PC-3 (cell line): ENCODE measurements at places on chromosomes 7 and 10. TPM values are rescaled to one million over a fixed set of nuclear protein-coding genes. Genes with fewer than 3 reads are reported as not detected.
A peak's percentile ranks its signal among the peaks of the same experiment; 100 is the strongest.

The OPN4 gene
- total RNA-seq = not detected in 2 replicates

DNA sequence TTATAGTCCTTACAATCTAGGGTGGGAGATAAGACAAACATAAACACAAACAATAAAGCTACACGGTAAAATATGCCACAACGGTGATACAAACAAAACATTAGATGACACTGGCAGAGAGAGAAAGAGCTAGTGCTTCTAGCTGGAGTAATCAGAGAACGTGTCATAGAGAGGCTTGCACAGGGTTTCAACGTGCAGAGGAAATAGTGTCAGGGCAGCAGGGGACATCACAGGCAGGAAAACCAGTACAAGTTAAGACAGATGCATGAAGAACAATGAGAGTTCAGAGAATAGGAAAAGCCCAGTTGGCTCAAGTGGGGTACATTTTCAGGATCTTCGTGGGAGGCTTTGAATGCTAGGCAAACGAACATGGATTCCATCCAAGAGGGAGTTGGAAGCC is 91.4 kb downstream of the ZNF438 start:
- no peaks in the 10 kb centered on the region for H3K27me3 ChIP-seq
- no peaks in the 10 kb centered on the region for H3K36me3 ChIP-seq
- H3K27ac ChIP-seq = no peak overlapping the region
- H3K4me1 ChIP-seq = no peaks in the 10 kb centered on the region
- no peak overlapping the region for H3K4me3 ChIP-seq
- DNase-seq = no peak

DNA sequence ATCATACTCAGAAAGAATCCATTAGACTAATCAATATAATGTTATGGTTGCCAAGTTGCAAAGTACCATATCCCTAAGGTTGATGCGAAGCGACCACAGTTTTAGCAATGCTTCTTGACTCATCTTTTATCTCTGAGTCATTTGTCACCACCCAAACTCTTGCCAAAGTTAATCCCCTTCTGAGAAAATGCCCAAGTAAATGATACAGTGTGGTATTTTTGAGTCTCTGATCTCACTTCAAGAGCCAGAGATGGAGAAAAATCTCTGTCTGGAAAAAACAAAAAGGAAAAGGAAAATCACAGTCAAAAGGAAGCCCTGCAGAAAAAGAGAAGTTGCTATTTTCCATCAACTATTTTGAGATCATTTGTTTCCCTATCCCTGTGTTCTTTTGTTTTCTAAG is 26.7 kb upstream of the OTUD1 start:
- no peak overlapping the region for H3K27ac ChIP-seq
- peaks cover 8% of the 10 kb centered on the region; the same call in 1 of the 2 replicates for H3K4me1 ChIP-seq
- H3K27me3 ChIP-seq = no peaks in the 10 kb centered on the region

- H3K27ac ChIP-seq = no peak overlapping the region
- peaks cover 85% of the 10 kb centered on the region for H3K27me3 ChIP-seq
- H3K4me3 ChIP-seq = no peak overlapping the region
These were observed 30.8 kb downstream of the UNCX start for GRCh38 chr7:1263391-1263951.

- H3K27ac ChIP-seq = no peak overlapping the region
- H3K4me1 ChIP-seq = no peaks in the 10 kb centered on the region
- no peak for DNase-seq
- H3K4me3 ChIP-seq = no peak overlapping the region
These were observed 77.0 kb downstream of the POU6F2 start for GRCh38 chr7:39054731-39055130.

GRCh38 chr7:146892151-146892550 is 775.5 kb downstream of the CNTNAP2 start:
- H3K36me3 ChIP-seq = no peaks in the 10 kb centered on the region
- no peaks in the 10 kb centered on the region for H3K27me3 ChIP-seq
- DNase-seq = no peak
- no peaks in the 10 kb centered on the region for H3K4me1 ChIP-seq
- no peak overlapping the region for H3K4me3 ChIP-seq

- H3K4me3 ChIP-seq = no peak overlapping the region
- H3K36me3 ChIP-seq = no peaks in the 10 kb centered on the region
- no peak overlapping the region for H3K27ac ChIP-seq
- H3K4me1 ChIP-seq = peaks cover 24% of the 10 kb centered on the region
These were observed 315.2 kb upstream of the GLI3 start for GRCh38 chr7:42552227-42552626.

GRCh38 chr10:91587710-91588638 is 44.9 kb downstream of the PPP1R3C start:
- peaks cover 46% of the 10 kb centered on the region for H3K4me1 ChIP-seq
- no peaks in the 10 kb centered on the region for H3K27me3 ChIP-seq
- H3K36me3 ChIP-seq = no peaks in the 10 kb centered on the region
- H3K27ac ChIP-seq = peak overlapping the region; percentile 98

- peak overlapping the region; percentile 95 for H3K27ac ChIP-seq
- peaks cover 30% of the 10 kb centered on the region for H3K4me1 ChIP-seq
- H3K36me3 ChIP-seq = no peaks in the 10 kb centered on the region; the same call in 1 of the 2 replicates
- no peak for DNase-seq
- H3K4me3 ChIP-seq = no peak overlapping the region
- no peaks in the 10 kb centered on the region for H3K27me3 ChIP-seq
These were observed 150.9 kb downstream of the SEMA3A start for GRCh38 chr7:84043661-84044191.

GRCh38 chr7:137670222-137671064 is 176.3 kb downstream of the DGKI start:
- H3K27ac ChIP-seq = no peak overlapping the region
- H3K36me3 ChIP-seq = no peaks in the 10 kb centered on the region
- DNase-seq = peak; percentile 36
- no peak overlapping the region for H3K4me3 ChIP-seq
- H3K4me1 ChIP-seq = peaks cover 27% of the 10 kb centered on the region; the same call in 1 of the 2 replicates

The H2BK1 gene
- not detected in 2 replicates for total RNA-seq

- no peak for DNase-seq
These were observed 2.6 kb downstream of the CLDN15 start for GRCh38 chr7:101235050-101235449.

GRCh38 chr7:50159154-50159553 is 66.1 kb upstream of the ZPBP start:
- no peak for DNase-seq
- H3K27me3 ChIP-seq = peaks cover 41% of the 10 kb centered on the region
- H3K36me3 ChIP-seq = no peaks in the 10 kb centered on the region
- no peak overlapping the region for H3K4me3 ChIP-seq
- no peak overlapping the region for H3K27ac ChIP-seq

The LRGUK gene
- 1.0 TPM in 2 replicates for total RNA-seq

DNA sequence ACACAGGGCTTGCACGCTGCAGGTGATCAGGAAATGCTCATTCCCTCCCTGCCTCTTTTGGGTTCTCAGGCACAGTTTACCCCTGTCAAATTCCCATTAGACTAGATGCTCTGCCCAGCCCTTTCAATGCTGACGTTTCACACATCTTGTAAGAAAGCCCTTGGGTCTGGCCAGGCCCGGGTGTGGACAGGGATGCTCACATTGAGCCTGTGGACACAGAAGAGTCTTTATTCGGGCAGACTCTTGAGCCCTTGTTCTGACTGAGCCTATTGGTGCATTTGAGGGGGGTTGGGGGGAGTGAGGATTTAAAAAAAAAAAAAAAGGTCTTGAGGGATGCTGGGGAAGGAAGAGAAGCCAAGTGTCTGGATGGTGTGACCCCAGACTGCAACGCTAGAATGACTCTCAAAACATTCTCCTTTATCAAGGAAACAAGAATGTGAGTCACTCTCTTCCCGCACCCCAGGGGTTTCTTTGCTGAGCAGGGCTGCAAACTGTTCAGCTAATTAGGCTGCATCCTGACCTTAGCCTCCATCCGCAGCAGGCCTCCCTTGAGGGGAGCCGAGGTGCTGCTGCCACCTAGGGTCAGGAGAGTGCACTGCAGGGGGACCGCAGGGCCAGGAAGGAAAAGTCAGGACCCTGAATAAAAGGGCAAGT is 53.6 kb upstream of the TMEM72 start:
- peaks cover 13% of the 10 kb centered on the region for H3K4me1 ChIP-seq
- DNase-seq = peak; percentile 74
- no peak overlapping the region for H3K4me3 ChIP-seq
- H3K27me3 ChIP-seq = no peaks in the 10 kb centered on the region

The TMEM196 gene
- not detected in 2 replicates for total RNA-seq

The OR2A42 gene
- 0.40 TPM in 1 of 2 replicates, not detected in the other for total RNA-seq

GRCh38 chr10:52313933-52314821 is at the start of gene DKK1:
Gene DKK1, plus strand, starts transcription at chr10:52314281. Its CDS starts 154 bp downstream, at chr10:52314435.
- H3K4me1 ChIP-seq = peaks cover 49% of the 10 kb centered on the region
- peak within 1 kb of the TSS; percentile 82 for H3K27ac ChIP-seq
- H3K27me3 ChIP-seq = no peaks in the 10 kb centered on the region
- DNase-seq = peak; percentile 100

DNA sequence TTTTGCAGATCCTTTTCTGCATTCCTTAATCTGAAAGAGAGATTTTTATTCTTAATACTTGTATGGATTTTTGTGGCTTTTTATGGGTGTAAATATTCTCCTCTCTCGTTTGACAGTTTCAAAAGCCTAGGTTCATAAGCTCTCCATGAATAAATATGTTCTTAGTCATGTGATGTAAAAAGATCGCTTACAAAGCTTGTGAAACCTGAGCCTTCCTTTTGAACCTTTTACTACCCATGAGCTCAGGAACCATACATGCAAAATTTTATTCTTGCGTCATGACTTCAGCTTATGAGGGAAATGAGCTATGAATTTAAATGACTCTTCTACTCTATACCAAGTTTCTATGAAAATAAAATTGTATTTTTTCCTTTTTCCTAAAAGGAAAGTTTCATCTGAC is 98.7 kb downstream of the POLL start:
- no peaks in the 10 kb centered on the region for H3K36me3 ChIP-seq
- no peak overlapping the region for H3K27ac ChIP-seq
- H3K27me3 ChIP-seq = no peaks in the 10 kb centered on the region
- no peak overlapping the region for H3K4me3 ChIP-seq

The PTPRZ1 gene
- not detected in 2 replicates for total RNA-seq

The PHF14 gene
- total RNA-seq = 35.4 and 42.6 TPM in 2 replicates

- no peak for DNase-seq
- H3K27ac ChIP-seq = peak overlapping the region; percentile 54
- H3K36me3 ChIP-seq = peaks cover 4% of the 10 kb centered on the region
- peak overlapping the region; percentile 93 for H3K4me3 ChIP-seq
These were observed 544 bp downstream of the SEC23IP start for GRCh38 chr10:119893074-119893473.

The FAM131B gene
- 6.9 and 7.7 TPM in 2 replicates for total RNA-seq

- H3K27ac ChIP-seq = no peak overlapping the region
- H3K4me3 ChIP-seq = no peak overlapping the region
- H3K4me1 ChIP-seq = peaks cover 28% of the 10 kb centered on the region
- peaks cover 21% of the 10 kb centered on the region for H3K27me3 ChIP-seq
- no peaks in the 10 kb centered on the region for H3K36me3 ChIP-seq
These were observed 18.6 kb downstream of the LRMDA start for GRCh38 chr10:75450075-75450445.

DNA sequence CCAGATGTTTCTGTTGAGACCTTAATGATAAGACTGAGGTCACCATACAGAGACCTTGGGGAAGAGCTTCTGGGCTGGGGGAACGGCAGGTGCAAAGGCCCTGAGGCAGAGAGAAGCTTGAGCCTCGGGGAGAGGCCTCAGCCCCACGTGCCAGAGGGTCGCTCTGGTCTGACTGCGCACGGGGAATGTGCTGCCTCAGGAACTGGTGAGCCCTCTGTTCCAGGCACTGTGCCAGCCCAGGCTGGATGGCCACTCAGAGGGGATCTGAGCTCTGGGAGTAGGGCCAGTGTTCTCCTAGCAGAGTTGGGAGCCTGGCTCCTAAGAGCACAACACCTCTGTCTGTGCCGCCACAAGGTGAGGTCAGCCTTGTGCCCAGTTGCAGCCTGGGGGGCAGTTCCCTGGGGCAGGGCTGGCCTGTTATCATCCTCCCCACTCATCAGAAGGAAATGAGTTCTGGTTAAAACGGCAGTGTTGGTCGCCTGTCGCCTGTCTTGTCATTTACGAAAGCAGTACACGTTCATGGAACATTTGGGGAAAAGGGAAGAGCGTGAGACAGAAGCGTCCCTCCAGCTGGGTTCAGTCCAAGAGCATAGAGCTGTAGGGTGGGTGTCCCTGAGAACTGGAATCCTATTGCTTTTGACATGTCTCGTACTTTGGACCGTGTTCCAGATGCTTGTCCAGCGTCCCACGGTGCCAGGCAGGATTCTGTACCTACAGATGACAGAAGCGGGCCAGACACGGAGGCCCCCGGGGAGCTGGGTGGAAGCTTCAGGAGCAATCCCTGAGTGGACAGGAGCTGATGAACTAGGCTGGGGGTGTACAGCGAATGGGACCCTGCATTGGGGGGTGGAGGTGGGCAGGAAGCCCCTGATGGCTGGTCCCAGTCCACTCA is 4.3 kb downstream of the TTYH3 start:
- DNase-seq = no peak
- H3K27ac ChIP-seq = no peak overlapping the region
- H3K4me3 ChIP-seq = no peak overlapping the region
- H3K36me3 ChIP-seq = no peaks in the 10 kb centered on the region
- H3K27me3 ChIP-seq = no peaks in the 10 kb centered on the region
- peaks cover 15% of the 10 kb centered on the region for H3K4me1 ChIP-seq

DNA sequence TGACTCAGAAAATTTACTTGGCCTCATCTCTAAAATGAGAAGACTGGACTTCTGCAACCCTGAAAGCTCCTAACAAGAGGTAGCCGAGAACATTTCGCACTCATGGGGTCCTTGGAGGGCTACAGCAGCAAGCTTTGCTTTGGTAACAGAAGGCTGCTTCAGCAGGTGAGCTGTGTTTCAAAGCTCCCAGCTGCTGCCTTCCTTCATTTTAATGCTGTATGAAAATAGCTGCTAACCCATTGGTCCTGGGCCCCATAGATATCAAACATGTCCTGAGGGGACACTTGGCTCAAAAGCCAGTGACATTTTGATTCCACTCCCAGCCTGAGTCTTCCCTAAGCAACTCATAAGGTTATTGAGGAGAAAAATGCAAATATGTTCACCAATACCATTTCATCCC is 14.3 kb upstream of the MALSU1 start:
- no peak overlapping the region for H3K27ac ChIP-seq
- no peak overlapping the region for H3K4me3 ChIP-seq
- H3K27me3 ChIP-seq = no peaks in the 10 kb centered on the region
- no peaks in the 10 kb centered on the region for H3K36me3 ChIP-seq

- no peaks in the 10 kb centered on the region for H3K27me3 ChIP-seq
- no peaks in the 10 kb centered on the region; the same call in 1 of the 2 replicates for H3K36me3 ChIP-seq
- no peak overlapping the region for H3K27ac ChIP-seq
- no peaks in the 10 kb centered on the region; the same call in 1 of the 2 replicates for H3K4me1 ChIP-seq
- H3K4me3 ChIP-seq = no peak overlapping the region
- DNase-seq = no peak
These were observed 68.4 kb downstream of the ABCC2 start for GRCh38 chr10:99850767-99851340.

DNA sequence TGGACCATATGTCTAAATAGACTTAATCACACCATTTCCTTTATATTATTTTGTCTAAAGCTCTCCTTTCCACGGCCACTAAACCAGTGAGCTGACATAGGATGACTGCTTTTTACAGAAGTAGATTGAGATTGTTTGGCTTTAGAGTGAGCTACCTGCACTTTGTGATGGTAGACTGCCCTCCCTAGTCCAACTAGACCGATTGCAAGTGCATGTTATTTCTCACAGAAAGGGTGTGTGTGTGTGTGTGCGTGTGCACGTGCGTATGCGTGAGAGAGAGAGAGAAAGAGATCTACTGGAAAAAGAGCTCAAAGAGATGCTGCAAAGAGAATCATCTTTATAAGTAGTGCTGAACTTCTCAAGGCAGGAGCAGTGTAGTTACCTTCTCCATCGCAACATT is 60.7 kb downstream of the VCL start:
- H3K4me1 ChIP-seq = peaks cover 55% of the 10 kb centered on the region
- H3K27me3 ChIP-seq = no peaks in the 10 kb centered on the region
- H3K36me3 ChIP-seq = peaks cover 29% of the 10 kb centered on the region
- DNase-seq = peak; percentile 77
- peak overlapping the region; percentile 71 for H3K27ac ChIP-seq
- no peak overlapping the region; the same call in 1 of the 2 replicates for H3K4me3 ChIP-seq

The ECHDC3 gene
- not detected in 2 replicates for total RNA-seq

The FGL2 gene
- total RNA-seq = not detected in 2 replicates
